ENCODE measurements at places on chromosomes 4 and X.

- DNase-seq: peak; percentile 54
These were observed 5.8 kb upstream of the TET2 start for GRCh38 chr4:105140684-105141490.

- DNase-seq: no peak
These were observed 72.2 kb downstream of the GPR143 start for GRCh38 chrX:9693307-9694001.

DNA sequence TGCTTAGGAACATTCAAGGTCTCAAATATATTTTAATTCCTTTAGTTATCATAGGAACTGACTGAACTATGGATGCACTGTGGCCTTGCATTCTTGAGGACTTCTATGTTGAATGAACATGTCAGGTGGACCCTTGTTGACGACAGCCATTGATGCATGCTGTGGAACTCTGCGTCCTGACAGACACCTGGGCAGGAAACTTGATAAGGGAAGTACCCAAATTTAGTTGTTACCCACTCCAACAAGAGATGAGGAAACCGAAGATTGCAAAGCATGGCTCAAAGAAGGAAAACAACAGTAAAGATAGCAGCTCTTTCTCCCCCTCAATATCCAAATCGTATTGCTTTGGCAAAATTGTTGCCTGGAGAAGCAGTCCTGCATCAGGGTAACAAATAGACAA lies 540.0 kb upstream of the NR3C2 start:
- DNase-seq: no peak

GRCh38 chr4:19739101-19739651 lies 512.5 kb upstream of the SLIT2 start:
- no peak for DNase-seq

GRCh38 chr4:4333265-4333706 lies 43.2 kb downstream of the ZBTB49 start:
- DNase-seq: no peak

DNA sequence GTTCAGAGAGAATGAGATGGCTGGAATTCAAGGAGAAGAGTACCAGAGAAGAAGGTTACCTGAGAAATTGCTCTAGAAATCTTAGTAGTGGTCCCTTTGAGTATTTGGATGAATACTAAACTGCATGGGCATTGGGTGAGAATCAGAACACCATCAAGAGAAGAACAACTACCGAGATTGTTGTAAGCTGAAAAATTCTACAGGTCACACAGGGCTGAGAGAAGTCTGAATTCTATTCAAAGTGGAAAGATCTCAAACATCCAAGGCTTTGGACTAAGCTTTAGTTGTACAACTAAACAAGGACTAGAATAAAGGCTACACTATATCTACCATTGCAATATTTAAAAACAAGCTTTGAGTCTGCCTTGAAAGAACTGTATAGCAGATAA lies 40.8 kb downstream of the LRBA start:
- DNase-seq: no peak

GRCh38 chrX:13688384-13688957 lies 457 bp upstream of the RAB9A start:
- DNase-seq: no peak

- DNase-seq: no peak
These were observed 66.3 kb downstream of the N4BP2 start for GRCh38 chr4:40122941-40123340.

- no peak for DNase-seq
These were observed 117.1 kb upstream of the BMP3 start for GRCh38 chr4:80913381-80913780.

GRCh38 chr4:139514382-139515059 lies 41.5 kb downstream of the SETD7 start:
- no peak for DNase-seq

DNA sequence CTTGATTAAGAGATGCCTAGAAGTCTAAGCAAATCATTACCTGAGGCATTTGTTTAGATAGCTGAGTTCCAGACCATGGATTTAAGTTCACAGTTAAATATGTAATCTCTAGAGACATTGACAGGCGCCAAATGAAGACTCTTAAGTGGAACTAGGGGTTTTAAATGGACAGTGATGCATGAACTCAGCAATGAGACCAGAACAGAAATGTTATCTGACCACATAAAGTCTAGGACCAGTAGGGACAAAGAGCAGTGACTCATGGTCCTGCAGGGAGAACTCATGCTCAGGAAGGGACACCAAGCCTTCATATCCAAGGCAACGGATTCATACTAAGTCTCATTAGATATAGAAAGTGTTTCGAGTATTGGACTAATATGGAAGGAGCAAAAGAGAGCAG lies 152.3 kb downstream of the PPARGC1A start:
- DNase-seq: no peak

- no peak for DNase-seq
These were observed 197.6 kb downstream of the SCFD2 start for GRCh38 chr4:53168228-53168627.

DNA sequence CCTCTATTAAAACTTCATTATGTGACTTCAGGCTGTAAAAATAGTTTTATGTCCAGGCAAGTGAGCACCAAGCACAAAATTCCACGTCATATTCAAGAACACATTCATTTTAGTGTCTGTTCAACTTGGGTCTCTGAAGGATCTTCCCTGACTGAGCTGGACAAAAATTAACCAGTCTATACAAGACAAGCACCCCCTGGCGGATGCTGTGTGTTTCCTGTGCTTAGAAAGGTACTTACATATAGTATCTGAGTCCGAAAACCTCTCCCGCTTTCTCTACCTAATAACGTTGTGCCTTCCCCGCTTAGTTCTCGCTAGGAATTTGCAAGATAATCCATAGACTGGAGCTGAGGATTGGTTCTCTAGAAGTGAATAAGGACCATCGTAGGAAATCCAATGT lies 2214.5 kb upstream of the TENM3 start:
- DNase-seq: no peak

GRCh38 chrX:130028196-130028595 lies 45.8 kb downstream of the BCORL1 start:
- DNase-seq: peak; percentile 67

GRCh38 chr4:72239487-72240116 lies 207.8 kb downstream of the NPFFR2 start:
- no peak for DNase-seq

GRCh38 chrX:53031380-53031779 lies 17.2 kb upstream of the GPR173 start:
- no peak for DNase-seq

GRCh38 chrX:118988911-118989310 lies 14.5 kb downstream of the LONRF3 start:
- DNase-seq: no peak

- no peak for DNase-seq
These were observed 8.5 kb downstream of the RAB9A start for GRCh38 chrX:13697455-13697854.

DNA sequence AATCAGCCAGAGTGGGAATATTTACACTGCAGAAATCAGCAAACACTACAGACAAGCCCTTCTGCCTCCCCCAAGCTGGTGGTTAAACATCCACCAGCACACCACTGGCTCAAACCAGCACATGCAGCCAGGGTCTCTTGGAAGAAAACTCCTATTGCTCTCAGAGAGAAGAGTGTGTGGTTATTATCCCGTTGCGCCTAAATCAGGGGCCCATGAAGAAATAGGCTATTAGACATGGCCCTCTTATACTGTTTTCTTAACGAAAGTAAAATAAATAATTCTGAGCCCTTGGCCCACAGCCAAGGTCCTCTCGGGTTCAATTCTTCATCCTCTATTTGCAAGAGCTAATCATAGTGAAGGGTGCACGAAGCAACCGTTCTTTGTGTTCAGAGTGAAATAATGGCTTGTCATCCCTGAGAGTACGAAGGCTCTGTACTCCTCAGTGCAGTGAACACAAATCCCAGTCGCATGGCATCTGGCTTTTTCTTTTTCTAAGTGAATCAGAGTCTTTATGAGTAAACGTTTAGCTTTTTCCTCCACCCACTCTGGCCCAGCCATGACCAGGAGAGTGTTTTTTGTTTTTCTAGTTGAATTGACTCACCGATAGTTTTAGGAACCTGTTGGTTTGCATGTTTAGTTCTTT lies 33.4 kb upstream of the RBM47 start:
- DNase-seq: no peak

DNA sequence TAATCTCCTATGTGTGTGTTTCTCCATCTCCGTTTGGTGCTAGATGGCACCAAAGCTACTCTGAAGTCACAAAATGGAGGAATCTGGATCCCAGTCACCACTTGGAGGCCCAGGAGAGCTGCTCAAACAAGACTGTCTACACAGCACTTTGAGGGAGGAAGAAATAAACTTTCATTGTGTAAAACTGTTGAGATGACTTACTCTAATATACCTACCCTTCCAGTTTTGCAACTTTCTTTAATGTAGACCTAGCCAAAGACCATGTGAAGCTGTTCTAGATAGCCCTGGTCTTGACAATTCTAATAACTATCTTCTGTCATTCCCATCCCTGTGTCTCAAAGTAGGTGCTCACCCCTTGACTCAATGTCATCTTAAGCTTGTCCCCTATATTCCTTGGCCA lies 52.8 kb upstream of the TAB3 start:
- DNase-seq: no peak

DNA sequence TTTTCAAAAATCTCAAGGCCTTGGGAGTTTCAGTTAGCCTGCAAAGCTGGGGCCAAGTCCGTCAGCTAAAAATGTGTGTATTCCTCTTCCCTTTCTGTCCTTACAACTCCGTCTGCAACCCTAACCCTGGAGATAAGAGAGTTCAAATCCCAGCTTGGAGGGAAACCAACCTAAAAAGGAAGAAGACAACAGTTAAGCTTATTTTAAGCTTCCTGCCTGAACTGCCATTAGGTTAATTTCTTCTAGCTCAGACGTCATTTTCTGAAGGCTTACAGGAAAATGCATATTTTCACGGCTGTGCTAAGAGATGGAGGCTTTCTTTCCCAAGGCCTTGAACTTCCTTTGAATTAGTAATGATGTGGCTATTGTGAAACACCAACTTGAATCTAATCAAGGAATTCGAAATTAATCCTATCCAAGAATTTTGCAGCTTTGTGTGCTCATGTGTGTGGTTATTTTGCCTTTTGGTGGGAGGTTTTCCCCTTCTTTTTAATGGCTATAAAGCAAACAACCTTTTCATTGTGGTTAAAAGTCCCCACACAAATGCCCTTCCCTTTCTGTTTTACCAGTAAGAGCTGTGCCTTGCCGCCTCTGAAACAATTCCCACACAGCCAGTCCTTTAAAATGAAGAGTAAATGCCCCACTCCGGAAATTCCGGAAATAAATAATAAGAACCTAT lies 103.5 kb downstream of the IRF2 start:
- no peak for DNase-seq

DNA sequence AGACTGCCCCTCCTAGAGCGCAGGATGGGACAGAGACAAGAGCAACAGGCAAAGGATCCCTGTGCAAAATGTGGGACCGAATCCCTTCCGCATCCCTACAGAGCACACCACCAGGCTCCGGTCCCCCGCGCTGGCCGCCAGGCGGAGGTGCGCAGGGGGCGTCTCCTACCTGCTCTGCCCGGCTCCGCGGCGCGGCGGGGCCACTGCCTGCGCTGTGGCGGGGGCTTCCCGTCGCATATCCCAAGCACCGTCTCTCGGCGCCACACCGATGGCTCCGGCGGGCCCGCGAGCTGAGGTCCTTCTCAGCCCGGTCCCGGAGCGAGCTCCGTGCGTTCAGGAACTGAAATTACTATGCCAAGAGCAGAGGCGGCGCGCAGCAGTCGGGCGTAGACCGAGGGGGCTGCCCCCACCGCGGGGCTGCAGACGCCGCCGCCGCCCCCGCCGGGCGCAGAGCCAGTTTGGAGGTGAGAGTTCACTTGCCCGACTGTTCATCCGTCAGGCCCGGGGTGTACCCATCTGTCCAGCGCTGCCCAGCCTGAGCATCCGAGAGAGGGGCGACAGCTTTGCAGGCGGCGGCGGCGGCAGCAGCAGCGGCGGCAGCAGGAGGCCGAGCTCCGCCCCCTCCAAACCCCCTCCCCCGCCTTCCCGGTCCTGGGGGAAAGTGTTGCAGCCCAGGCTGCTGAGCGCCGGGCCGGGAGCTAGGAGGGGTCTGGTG lies at the start of gene GPRIN3:
Gene GPRIN3 (minus strand): TSS at position 355 of the 715 bp plus-strand sequence. CDS start 57,690 bp downstream, outside the sequence.
- DNase-seq: peak; percentile 73

GRCh38 chr4:78720994-78721677 lies 55.0 kb upstream of the BMP2K start:
- DNase-seq: peak; percentile 48

- DNase-seq: no peak
These were observed 105.3 kb downstream of the AASDH start for GRCh38 chr4:56282004-56282403.

DNA sequence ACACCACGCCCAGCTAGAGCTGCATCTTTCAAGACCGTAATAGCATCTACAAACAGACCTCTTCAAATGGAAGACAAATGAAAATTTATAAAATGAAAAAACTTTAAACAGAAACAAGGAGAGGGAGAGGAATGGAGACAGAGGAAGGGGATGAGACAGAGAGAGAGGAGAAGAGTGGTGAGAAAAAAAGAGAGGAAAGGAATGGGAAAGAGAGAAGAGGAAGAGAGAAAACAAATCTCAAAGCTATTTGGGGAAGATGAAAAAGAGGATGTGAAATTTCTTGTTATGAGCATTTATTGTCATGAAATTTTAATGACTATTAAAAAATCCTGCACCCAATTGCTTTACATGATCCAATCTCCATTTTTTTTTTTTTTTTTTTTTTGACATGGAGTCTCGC lies 726.9 kb downstream of the GRID2 start:
- DNase-seq: no peak

GRCh38 chr4:47012676-47013075 lies 18.7 kb upstream of the GABRB1 start:
- no peak for DNase-seq

DNA sequence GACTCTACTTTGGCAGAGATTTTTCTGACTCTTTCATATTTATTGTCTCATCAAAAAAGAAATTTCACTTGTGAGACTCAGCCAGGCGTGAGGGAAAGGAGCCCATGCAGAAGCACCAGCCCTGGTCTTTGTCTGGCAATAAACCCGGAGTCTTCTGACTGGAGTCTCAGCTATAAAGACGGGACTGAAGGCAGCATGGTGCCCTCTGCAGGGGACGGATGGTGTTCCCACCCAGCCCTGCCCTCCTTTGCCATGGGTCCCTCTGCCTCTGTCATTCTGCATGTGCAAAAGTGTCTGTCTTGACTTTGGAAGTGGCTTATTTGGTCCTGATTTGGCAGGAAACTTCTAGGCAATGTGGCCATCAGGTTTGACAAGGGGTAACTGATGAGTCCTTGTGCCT lies 14.2 kb downstream of the ZNF185 start:
- no peak for DNase-seq

GRCh38 chr4:113809311-113809710 lies 47.8 kb upstream of the CAMK2D start:
- DNase-seq: no peak

- peak; percentile 14 for DNase-seq
These were observed 17.0 kb downstream of the LAMP2 start for GRCh38 chrX:120452131-120452530.

DNA sequence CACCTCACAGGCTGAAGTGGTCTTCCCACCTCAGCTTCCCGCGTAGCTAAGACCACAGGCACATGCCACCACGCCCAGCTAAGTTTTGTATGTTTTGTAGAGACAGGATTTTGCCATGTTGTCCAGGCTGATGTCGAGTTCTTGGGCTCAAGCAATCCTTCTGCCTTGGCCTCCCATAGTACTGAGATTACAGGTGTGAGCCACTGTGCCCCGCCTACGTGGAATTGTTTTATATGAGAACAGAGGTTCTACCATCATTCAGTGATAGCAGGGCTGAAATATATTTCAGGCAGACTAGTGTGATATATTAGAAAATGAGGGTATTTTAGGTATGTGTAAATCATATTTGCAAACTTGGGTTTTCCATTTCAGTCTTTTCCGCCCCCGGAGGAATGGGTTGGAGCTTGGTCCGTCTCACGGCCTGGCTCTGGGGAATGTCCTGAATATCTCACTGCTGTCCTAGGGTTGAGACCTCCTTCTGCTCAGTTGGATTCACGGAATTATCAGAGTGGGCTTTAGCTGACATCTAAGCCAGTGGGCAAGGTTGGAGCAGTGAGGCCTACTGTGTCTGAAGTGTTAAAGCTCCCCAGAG lies 19.9 kb downstream of the NSD2 start:
- no peak for DNase-seq

All from CD4-positive, alpha-beta T cell treated with Interleukin-6 for 4 hours (primary cell).